ENCODE measurements at places on chromosomes 1 and 21. TPM values are rescaled to one million over a fixed set of nuclear protein-coding genes. Genes with fewer than 3 reads are reported as not detected.

DNA sequence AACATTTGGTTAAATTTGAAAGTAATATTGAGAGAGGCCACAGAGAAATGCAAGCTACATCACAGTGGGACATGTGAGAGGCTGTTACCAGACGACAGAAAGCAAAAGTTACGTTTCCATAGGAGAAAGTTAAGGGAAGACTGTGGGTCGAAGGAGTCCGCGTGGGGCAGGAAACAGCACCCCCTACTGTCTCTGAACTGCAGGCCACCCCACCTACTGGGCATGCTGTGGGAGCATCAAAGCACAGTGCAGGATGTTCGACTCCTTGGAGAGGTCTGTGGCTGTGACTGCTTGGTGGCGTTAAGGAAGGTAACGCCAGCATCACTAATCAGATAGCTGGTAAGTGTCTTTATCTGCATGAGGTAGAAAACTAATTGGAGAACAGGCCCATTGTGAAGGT lies 123.9 kb downstream of the PTBP2 start:
- H3K36me3 ChIP-seq: no peaks in the 10 kb centered on the region
- no peak overlapping the region for H3K4me3 ChIP-seq
- DNase-seq: peak; percentile 24
- no peaks in the 10 kb centered on the region for H3K27me3 ChIP-seq

GRCh38 chr1:10378081-10378841 lies 20.6 kb upstream of the PGD start:
- H3K4me3 ChIP-seq: no peak overlapping the region
- no peaks in the 10 kb centered on the region for H3K36me3 ChIP-seq
- no peaks in the 10 kb centered on the region for H3K4me1 ChIP-seq
- H3K27me3 ChIP-seq: no peaks in the 10 kb centered on the region
- peak overlapping the region; percentile 27 for H3K27ac ChIP-seq

TRAF3IP3 gene
- 1.0 TPM for total RNA-seq

LYPD8 gene
- total RNA-seq: not detected

LZIC gene
- total RNA-seq: 31.5 TPM

Data from heart right ventricle (tissue), 16 donors.